ENCODE measurements at places on chromosomes 6 and 20.

- no peak for DNase-seq
Measured at GRCh38 chr6:119119989-119120388, 41.5 kb upstream of the FAM184A start.

DNA sequence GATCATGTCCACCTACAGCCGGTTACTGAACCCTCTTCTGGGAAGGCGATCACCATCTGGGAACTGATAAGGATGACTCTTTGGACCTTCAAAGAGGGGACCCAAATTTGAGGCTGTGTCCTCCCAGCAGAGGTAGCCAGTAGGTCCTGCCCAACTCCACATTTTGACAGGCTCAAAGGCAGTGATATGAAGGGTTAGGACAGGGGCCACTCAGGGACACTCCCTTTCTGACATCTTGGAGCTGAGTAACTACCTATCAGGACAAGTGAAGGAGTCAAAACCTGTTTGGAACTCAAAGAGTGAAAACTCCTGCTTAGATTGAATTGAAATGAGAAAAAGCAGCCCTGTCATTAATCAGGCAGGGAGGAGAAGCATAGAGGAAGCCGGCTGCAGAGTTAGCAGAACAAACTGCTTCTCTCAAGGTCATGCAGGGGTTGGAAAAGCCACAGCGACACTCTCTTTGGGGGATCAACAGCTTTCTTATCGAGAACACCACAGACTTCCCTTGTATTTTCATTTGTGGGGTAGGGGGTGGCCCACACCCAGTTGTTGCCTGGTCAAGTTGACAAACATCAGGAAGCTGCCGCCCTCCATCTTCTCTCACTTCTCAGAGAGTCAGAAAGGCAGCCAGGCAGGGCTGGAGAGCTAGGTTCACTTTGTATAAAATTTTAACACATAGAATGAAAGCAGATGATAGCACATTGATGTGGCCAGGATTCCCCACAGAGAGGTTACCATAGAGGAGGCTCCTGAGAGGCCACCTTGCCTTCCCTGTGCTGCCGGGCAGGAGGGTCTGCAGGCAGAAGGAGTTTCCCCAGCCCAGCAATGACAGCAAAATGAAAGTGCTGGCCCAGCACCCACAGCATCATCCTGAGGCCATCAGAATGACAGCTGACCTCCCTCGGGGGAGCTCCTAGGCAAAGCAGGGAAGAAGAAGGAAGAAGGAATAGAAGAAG, 47.6 kb downstream of the AGPAT4 start:
- no peak for DNase-seq

- DNase-seq, result no peak
Measured at GRCh38 chr6:113481458-113481857, 375.7 kb upstream of the MARCKS start.

- no peak for DNase-seq
Measured at GRCh38 chr6:37077905-37078296, 72.4 kb downstream of the FGD2 start.

DNA sequence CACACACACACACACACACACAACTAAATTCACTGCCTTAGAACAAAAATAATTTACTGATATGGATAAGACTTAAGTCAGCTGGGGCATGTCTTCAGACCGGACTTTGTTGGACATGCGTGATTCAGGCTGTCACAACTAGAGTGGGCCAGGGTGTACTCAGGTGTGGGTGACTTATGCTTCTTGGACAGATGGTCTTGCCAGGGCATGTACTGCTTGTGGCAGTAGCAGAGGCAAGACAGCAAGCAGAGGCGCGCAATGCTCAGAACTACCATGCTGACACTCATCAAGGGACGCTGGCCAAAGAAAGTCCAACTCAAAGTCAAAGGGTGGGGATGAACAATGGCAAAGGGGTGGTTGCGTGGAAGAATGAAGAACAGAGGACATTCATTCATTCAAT, 437.5 kb downstream of the CBLN4 start:
- DNase-seq, result no peak

DNA sequence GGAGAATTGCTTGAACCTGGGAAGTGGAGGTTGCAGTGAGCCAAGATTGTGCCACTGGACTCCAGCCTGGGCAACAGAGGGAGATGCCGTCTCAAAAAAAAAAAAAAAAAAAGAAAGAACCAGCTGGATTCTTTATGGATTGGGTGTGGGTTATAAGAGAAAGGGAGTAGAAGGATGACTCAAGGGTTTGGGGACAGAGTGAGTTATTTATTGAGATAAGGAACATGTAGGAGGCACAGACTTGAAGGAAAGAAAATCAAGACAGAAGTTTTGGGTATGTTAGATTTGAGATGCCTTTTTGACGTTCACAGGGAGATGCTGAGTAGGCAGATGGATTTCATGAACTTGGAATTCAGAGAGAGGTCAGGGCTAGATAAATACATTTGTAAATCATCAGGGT, 47.6 kb downstream of the KIZ start:
- DNase-seq, result no peak

DNA sequence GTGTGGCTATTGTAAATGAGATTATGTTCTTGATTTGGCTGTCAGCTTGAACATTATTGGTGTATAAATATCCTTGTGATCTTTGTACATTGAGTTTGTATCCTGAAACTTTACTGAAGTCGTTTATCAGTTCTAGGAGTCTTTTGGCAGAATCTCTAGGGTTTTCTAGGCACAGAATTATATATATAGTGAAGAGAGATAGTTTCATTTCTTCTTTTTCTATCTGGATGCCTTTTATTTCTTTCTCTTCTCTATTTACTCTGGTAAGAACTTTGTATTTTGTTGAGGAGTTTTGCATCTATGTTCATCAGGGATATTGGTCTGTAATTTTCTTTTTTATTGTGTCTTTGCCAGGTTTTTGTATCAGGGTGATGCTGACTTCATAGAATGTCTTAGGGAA, 589.2 kb upstream of the MAN1A1 start:
- DNase-seq, result no peak

DNA sequence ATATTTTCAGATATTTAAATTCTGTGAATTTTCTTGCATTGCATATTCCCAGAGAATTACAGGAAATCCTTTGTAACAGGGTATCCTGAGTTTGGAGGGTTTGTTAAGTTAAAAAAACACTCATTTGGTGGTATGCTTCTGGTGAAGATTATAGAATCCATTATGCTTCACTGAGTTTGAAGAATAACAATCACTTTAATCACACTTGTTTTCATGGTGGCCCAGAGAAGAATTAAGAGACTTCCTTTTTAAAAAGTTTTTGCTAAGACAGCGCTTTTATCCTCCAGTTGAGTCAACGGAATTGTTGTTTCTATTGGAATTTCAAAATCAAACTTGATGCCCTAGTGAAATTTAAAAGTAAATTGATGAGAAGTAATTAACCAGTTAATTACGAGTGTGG, 17.4 kb downstream of the PLEKHG1 start:
- no peak for DNase-seq

- no peak for DNase-seq
Measured at GRCh38 chr6:12196326-12196936, 93.7 kb upstream of the EDN1 start.

DNA sequence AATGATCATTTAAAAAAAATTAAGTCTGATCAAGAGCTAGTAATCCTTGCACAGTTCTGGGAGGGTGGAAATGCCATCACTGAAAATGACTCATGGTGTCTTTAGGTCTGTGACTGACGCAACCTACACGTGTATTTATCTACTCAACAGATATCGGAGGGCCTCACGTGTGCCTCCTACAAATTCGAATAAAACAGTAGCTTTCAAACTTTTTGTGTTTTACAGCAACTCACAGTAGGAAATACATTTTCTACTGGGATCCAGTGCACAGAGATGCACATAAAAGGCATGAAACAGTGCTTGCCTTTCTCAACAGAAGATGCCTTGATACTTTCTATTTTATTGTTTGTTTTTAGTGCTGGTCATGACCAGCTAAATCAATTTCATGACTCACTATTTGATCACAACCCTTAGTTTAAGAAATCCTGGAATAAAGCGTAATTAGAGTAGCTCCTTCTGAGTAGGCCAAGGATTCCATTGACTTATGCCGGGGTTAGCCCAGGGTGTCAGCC, 210.0 kb upstream of the SNX9 start:
- DNase-seq, result no peak

GRCh38 chr6:11231564-11232192, 790 bp downstream of the NEDD9 start:
- no peak for DNase-seq

- DNase-seq, result no peak
Measured at GRCh38 chr6:37399131-37399530, 33.9 kb upstream of the CMTR1 start.

DNA sequence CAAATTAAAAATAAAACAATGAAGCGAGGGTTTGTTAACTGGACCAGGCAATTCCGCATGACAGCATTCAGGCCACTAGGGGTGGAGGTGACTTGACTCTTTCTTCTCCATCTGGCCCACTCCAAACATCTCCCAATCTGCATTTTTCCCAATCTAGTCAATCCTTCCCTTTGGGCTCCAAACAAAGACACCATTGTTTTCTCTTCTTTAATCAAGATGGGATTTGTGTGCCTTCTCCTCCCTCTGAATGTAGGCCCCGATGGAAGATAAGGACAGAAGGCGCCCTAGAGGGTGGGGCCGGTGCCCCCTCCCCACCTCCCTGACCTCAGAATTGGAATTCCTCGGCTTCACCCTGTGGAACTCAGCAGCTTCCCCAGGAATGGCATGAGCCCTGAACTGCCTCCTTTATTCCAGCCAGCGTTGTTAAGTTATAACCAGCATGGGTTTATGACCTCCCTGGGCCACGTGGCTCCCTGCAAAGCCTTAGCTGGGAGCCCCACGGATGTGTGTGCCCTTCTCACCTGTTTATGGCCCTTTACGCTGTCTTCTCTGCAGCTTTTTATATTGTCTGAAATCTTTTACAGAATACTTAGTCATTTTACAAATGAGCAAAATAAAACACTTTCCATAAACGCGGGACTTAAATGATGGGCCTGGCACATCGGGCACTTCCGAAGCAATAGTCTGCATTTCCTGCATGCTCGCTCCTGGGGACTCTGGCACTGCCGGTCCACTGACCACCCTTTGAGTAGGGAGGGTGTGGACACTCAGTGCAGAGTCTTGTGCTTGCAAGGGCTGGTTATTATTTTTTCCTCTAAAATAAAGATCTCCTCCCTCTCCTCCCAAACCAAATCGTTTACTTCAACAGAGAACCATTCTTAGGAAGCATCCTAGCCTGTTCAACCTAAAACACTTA, 24.5 kb downstream of the OVOL2 start:
- no peak for DNase-seq

GRCh38 chr6:99590728-99591672, 15.6 kb upstream of the PRDM13 start:
- no peak for DNase-seq

- no peak for DNase-seq
Measured at GRCh38 chr20:32319100-32319499, 39.0 kb upstream of the ASXL1 start.

DNA sequence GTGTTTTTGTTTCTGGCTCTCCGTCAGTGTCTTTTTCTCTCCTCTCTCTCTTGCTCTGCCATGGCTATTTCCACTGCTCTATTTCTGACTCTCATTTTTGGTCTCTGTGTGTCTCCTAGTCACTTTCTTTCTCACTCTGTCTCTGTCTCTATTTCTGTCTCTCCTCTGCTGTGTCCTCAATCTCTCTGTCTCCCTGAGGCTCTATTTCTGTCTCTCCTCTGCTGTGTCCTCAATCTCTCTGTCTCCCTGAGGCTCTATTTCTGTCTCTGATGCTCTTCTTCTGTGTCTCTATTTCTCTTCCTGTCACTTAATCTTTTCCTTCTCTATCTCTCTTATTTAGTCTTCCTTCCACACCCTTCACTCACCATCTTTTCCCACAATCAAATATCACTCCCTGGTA, 8.4 kb downstream of the PRSS16 start:
- DNase-seq, result no peak

GRCh38 chr20:48599106-48599747, 228.6 kb downstream of the PREX1 start:
- no peak for DNase-seq

All from iPS DF 6.9 (cell line).